ENCODE measurements at places on chromosomes 3 and 15.

DNA sequence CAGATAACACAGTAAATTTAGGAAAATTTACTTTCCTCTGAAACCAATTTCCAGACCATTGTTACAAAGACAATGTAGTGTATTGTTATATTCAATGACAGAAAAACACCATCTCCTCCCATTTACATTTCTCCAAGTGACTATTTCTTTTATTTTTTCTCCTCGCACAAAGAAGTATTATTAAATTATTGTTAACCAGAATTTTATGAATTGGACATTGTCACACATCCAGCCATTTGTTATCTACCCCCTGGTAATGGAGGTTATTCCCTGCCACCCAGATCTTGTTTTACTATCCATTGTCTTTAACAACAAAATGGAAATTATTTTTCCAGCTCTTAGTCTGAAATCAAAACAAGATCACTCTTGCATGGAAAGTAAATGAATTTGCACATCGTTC lies 511.3 kb downstream of the FGF12 start:
- DNase-seq: no peak

GRCh38 chr3:195263193-195263924 lies 7.6 kb downstream of the XXYLT1 start:
- DNase-seq: peak; percentile 38

DNA sequence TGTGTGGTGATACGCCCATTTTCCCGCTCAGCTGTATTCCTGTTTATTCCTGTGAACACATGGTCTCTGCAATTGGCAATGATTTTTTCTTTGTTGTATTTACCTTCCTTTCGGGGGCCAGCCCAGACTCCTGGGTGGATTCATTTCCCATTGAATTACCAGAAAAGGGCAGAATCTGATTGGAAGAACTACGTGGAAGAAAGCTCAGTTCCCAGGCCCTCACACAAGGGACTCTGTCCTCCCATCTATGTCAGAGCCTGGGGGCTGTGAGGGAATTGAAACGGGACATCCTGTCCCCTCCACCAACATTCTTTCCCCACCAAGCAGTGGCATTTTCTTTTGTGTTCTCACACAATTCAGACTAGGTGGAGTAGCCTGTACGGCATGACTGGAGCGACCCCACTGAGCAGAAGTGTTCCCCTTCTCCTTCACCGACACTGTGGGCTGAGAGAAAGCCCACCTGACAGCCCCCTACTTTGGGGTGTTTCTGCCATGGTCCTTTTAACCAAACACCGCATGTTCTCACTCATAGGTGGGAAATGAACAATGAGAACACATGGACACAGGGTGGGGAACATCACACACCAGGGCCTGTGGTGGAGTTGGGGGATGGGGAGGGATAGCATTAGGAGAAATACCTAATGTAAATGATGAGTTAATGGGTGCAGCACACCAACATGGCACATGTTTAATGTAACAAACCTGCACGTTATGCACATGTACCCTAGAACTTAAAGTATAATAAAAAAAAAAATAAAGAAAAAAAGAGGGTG lies 32.1 kb upstream of the RFTN1 start:
- no peak for DNase-seq

DNA sequence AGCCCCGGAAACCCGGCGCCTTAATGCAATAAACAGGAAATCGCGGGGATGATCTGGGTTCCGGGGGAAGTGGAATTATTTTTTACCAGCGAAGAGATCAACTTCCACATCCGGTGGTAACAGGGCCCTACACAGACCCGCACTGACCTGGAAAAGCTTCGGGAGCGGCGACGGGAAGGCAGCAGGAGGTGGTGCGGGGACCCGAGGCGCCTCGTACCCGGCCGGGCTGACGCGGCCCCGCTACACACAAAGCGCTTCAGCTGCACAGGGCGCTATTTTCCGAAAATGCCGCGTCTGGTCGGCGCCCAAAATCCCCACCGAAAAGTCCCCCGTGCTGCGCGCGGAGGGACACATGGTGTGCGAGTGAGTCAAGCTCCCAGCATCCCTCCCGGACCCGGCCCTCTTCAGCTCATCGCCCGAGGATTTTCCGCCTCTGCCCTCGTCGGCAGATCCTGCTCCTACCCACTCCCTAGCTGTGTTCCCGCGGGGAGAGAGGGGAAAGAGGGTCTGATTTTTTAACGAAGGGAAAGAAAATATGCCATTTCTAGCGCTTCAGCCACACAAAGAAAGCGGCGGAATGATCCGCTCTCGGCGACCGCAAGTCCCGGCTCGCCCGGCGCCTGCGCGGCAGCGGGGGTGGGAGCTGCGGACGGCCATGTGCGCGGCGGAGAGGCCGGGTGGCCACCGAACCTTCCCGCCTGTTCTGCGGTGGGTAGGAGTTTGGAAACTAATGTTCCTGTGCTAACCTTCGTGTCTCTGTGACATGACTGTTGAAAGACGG lies at the start of gene GABPB1:
Gene GABPB1 (minus strand): TSS at position 361 of the 781 bp plus-strand sequence. CDS start 45,400 bp downstream, outside the sequence.
- DNase-seq: peak; percentile 97

DNA sequence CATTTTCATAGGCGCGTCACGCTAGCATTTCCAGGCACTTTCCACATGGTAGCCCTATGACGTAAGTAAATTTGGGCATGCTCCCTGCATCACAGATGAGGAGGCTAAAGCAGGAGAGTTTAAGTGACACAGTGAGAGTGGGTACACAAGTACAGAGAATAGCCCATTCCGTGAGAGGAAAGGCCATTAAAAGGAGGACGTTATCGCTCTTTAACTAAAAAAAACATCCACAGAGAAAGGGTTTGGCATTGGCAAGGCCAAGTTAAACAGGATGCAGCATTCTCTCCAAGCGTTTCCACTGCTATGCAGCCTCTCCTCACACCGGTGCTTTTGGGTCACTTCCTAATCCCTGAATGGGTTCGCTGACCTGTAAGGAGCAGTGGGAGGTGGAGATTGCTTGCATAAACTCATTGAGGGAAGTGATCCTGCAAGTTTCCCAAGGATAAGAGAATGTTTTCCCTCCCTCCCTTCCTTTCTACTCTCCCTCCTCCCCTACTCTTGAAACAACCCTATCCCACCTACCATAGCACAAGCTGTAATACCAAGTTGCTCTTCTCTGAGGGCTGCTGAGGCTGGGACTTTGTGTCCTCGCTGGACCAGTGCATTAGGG lies 147.7 kb downstream of the VGLL4 start:
- no peak for DNase-seq

DNA sequence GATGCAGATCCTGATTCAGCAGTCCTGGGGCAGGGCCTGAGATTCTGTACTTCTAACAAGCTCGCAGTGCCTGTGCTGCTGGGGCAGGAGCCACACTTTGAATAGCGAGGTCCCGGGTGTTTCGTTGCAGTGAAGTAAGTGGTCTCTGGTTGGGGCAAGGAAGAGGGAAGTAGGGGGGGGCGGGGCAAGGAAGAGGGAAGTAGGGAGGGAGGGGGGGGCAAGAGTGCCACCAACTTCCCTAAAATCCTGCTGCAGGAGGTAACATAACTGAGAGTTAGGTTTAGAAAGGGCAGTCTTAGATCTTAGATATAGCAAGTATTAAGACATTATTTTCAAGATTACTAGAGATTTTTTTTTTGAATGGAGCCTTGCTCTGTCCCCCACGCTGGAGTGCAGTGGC lies 35.5 kb downstream of the CRTAP start:
- no peak for DNase-seq

GRCh38 chr15:67140078-67140833 lies 74.9 kb downstream of the SMAD3 start:
- DNase-seq: no peak

DNA sequence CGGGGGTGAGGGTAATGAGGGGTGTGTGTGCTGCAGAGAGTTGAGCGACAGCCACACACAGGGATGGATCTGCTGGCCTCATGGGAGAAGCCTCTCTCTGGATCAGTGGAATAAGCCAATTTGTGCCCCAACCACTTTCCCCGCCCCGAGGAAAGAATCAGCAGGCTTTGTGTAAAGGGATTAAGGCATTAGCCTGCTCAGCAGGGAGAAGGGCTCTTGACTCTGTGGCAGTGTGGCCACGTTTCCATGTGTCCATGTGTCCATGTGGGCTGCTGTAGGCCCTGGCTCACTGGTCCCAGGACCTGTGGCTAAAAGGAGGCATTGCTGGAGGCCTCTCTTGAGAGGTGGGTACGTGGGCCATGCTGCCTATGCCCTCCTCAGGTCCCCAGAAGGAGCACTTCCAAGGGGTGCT lies 104.7 kb downstream of the HMG20A start:
- no peak for DNase-seq

- no peak for DNase-seq
These were observed 3.7 kb downstream of the TRAK1 start for GRCh38 chr3:42094691-42095391.

GRCh38 chr3:43023746-43024145 lies 44.6 kb downstream of the GASK1A start:
- no peak for DNase-seq
